ENCODE measurements at places on chromosomes 12 and 14.

- DNase-seq: no peak
Measured at GRCh38 chr12:46356655-46357437, 15.7 kb downstream of the SLC38A2 start.

DNA sequence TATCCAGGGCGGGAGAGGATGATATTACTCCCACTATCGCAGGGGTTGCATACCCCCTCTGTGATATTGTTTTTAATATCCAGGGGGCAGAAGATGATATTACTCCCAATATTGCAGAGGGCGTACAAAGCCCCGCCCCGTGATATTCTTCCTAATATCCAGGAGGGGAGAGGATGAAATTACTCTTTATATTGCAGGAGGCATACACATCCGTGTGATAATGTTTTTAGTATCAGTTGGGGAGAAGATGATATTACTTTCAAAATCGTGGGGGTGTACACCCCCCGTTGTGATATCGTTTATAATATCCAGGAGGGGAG lies 52.9 kb upstream of the OXA1L start:
- no peak for DNase-seq

GRCh38 chr14:20215196-20215595 lies 8.3 kb upstream of the OR11H6 start:
- DNase-seq: no peak

DNA sequence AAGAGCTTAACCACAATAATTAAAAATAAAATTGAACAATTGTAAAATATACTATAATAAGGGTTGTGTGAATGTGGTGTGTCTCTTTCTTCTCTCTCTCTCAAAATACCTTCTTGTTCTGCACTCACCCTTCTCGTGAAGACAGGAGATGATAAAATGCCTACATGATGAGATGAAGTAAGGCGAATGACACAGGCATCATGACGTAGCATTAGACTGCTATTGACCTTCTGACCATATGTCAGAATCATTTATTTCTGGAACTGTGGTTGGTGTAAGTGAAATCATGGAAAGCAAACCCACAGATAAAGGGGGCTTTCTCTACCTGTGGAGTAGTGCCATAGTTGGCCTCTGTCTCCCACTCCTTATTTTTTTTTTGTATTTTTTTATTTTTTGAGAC lies 37.8 kb upstream of the NUAK1 start:
- no peak for DNase-seq

DNA sequence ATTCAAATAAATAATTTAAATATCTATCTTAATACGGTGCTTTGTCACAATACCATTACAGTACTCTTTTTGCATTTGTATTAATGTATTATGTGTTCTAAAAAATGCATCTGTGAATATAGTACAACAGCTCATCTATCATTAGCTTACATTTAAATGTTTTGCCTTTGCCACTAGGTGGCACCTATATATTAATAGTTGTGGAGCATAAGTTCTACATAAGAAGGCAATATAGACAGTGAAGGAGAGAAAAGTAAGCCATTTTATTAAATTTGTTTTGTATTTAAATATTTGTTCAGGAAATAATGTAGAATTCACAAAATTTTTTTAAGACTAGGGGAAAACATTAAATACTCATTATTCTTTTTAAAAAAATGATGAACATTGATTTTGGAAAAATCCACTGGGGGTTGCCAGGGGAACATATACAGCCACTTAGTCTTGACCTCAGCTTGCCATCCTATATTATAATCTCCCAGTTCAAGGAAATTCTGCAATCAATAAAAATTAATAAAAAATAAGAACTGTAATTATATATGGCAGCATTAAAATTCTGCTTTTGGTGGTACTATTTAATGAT lies 9.8 kb downstream of the CCER1 start:
- no peak for DNase-seq
